ENCODE measurements at places on chromosomes 6 and 20.

GRCh38 chr20:1022871-1023270, 20.8 kb upstream of the RSPO4 start:
- no peak for DNase-seq

DNA sequence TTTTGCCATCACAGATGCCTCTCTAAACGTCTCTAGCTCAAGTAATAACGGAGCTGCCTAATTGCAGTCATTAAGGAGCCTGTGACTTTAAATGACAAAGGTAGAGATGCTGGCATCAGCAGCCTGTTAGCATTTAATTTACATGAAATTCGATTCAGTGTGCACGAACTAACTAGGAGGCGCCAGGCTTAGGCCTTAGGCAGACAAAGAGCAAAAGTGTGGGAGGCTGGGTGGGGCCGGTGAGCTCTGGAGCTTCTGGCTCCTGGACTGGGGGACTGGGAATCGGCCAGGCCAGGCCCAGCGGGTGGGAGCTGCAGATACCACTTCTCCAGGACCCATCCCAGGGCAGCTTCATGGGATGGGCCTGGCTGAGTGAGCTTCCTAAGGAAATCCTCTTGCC, 170.0 kb upstream of the AGPAT4 start:
- DNase-seq: no peak

DNA sequence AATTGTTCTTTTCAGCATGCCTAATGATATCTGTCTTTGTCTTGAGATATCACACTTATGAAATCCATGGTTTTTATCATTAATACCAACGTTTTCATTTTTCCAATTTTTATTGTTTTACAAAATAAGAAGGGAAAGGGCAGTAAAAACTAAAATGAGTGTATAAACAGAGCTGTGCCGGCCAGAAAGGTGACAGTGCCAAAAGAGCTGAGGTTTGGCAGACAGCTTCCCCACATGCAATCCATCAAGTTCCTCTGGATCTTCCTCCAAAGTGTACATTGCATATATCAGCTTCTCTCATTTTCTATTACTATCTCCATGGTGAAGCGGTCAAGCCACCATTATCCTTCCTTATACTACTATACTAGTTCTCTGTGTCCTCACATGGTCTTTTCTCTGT, 10.1 kb upstream of the TMEM244 start:
- DNase-seq: no peak

DNA sequence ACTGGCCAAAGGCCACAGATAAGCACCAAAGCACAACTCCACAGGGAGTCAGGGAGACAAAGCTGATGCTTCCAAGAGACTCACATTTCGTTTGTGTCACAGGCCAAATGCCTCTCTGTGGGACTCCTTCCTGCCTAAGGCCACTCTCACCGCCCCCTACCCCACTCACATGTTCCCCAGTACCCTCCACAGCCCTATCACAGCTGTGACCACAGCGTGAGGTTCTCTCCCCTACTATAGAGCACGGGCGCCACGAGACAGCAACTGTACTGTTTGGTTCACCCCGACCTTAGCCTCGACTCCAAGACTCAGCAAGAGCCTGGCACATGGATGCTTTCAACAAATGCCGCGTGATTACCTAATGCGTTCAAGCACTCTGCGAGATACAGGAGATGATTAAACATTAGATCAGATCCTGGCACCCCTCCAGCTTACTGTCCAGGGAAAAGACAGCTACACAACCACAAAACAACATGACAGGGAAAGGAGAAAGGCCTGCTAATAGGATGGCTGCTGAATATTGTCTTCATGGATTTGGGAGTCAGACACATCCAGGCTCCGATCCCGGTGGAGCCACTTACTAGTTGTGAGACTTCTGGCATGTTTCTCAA, 105.5 kb downstream of the AGPAT4 start:
- DNase-seq: peak; percentile 98

GRCh38 chr20:33675136-33675959, 1.1 kb upstream of the NECAB3 start:
- no peak for DNase-seq

DNA sequence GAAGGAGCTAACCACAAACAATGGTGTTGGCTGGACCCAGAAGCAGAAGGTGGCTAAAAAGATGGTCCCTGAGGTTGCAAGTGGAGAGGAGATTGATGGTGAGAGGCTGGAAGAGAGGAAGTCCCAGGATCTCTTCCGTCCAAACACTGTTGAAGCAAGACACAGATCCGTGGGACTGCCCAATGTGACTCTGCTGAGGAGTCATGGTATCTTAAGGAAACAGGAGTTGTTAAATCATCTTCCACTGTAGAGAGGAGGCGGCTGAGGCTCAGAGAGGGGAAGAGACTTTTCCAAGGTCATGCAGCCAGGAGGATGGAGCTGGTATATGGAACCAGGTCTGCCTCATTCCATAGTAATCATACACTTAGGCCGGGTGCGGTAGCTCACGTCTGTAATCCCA, 4.1 kb upstream of the ZNF335 start:
- DNase-seq: no peak

GRCh38 chr20:23083553-23084220, 2.4 kb downstream of the CD93 start:
- DNase-seq: no peak

GRCh38 chr20:36821964-36822437, 48.4 kb upstream of the DSN1 start:
- DNase-seq: no peak

- DNase-seq: no peak
Observed at GRCh38 chr6:47524136-47524845, 46.7 kb downstream of the CD2AP start.

DNA sequence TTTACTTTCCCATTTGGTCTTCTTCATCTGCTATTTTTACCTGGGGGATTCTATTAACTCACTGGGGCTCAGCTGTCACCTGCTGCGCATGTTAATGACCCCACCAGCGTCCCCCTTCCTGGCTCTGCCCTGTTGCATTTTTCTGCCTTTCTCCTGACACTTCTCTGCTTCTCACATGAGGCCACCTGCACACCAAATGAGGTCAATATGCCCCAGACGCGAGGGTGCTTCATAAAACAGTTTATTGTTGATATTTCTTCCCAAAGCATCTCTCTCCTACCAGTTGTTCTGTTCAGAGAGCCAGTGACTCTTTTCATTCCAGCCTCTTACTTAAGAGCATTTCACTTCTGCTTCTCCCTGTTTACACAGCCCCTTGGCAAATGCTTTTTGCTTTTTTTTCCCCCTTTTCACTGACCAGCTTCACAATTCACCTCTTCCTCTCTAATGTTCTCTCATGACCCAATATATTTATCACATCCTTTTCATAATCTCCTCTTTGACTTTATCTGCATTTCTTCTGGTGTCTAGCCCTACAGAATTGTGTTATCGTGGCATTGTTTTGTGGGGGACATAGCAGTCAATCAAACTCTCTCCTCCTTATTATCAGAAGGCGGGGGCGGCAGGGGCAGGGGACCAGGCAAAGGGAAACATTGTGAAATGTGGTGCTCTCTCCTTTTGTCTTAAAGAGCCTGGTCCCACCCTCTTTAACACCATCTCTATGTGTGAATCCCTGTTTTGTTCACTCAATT, 545.8 kb upstream of the CITED2 start:
- DNase-seq: no peak

GRCh38 chr6:16684896-16685554, 76.2 kb downstream of the ATXN1 start:
- DNase-seq: peak; percentile 85

DNA sequence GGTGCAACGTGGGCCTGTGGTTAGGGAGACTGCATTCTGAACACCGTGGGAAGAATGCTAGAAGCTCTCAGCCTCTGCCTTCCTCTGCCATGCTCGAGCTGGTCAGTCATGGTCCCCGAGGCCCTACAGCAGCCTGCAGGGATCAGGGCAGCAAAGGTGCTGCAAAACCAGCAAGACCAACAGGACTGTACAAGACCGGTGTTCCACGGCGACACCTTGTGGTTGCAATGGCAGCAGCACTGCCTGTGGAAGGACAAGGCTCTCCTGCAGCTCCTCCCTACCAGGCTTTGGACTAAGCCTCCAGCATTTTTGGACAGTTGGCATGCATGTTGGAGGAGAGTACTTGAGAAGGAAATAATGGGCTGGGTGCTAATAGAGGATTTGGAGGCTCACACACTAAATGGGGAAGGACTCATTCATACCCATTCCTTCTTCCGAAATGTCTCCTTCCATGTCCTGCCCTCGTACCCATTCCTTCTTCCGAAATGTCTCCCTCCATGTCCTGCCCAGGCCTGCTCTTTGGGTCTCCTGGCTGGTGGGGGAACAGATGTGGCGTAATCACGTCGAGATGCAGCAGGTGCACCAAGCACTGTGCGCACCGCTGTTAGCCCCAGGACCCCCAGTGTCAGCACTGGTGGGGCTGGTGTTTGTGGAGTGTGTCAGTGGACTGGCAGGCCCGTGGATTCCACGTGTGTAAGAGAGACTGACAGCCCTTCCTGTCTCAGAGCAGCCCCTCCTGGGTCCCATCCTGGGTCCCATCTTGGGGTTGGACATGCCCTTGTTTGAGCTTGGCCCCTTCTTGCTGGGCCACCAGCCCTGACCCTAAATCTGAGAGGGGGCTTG, 18.6 kb upstream of the MYT1 start:
- no peak for DNase-seq

DNA sequence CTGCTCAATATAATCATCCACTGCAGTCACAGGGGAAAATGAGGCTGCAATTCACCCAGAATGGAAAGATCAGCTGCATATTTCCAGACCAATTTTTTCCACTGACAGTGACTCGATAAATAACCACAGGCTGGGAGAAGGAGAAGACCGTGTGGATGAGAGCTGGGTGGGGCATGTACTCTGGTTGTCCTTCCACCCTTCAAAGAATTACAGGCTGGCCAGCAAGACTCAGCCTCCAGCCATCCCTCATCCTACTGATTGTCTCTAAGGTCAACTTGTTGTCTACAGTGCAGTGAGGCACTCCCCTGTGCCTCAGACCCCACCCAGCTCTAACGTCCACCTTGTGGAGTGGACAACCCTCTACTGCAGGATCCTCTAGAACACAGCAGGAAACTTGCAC, 14.5 kb upstream of the MAS1 start:
- no peak for DNase-seq

DNA sequence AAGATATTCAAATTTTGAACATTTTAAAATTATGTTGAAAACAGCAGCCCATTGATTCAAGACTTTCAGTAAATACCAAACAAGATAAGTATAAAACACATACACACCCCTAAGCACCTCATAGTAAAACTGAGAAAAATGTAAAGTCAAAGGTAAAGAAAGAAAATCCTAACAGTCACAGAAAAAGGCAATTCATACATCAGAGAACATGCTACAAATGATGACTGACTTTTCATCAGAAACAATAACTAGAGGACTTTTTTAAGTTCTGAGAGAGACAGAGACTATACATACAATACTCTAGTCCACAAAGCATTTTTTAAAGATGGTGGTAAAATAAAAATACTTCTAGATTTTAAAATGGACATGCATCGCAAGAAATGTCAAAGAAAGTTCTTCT, 111.0 kb downstream of the PFDN4 start:
- DNase-seq: no peak

DNA sequence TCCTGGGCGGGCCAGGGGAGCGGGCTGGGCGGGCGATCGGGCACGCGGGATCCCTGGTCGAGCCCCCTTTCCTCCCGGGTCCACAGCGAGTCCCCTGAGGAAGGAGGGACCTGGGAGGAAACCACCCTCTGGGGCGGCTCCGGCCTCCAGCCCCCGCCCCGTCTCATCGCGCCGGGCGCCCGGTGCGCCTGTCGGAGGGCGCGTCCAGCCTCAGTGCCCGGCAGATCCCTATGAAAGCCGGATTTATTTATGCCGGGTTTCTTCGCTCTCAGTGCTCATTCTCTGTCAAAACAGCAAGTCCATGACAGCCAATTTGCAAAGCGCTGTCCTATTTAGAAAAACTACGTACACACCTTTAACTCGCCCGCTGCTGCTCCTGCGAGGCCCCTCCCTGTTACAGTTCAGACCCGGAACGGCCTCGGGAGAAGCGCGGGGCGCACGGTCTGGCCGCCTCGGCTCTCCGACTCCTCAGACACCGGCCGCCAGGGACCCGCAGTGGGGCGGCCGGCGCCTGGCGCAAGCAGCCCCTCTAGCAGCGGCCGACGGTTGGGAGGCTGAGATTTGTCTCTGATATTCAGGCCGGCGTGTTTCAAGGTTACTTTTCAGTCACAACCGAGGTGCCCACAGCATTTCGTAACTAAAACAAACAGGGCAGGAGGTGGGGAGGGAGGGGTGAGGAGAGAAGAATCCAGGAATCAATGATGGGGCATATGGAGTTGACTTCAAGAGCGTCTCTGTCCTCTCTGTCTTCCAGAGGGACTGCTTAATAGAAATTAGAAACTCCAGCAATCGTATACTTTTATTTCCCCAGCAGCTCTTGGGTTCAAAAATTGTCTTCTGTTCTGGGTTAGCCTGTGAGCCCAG, 782 bp upstream of the FOXA2 start:
- DNase-seq: no peak

GRCh38 chr6:13135152-13135551, 193.2 kb downstream of the TBC1D7 start:
- DNase-seq: no peak

- DNase-seq: no peak
Observed at GRCh38 chr20:13297147-13297899, 76.2 kb downstream of the ISM1 start.
